ENCODE measurements at places on chromosomes 16 and 17.
A peak's percentile ranks its signal among the peaks of the same experiment; 100 is the strongest.

- DNase-seq, result no peak
These were observed 114.0 kb downstream of the CMIP start for GRCh38 chr16:81558444-81559175.

GRCh38 chr16:52086901-52087300 is 460.0 kb downstream of the TOX3 start:
- no peak for DNase-seq

GRCh38 chr16:29807426-29808218 is 1.3 kb downstream of the MAZ start:
- DNase-seq, result peak; percentile 77

DNA sequence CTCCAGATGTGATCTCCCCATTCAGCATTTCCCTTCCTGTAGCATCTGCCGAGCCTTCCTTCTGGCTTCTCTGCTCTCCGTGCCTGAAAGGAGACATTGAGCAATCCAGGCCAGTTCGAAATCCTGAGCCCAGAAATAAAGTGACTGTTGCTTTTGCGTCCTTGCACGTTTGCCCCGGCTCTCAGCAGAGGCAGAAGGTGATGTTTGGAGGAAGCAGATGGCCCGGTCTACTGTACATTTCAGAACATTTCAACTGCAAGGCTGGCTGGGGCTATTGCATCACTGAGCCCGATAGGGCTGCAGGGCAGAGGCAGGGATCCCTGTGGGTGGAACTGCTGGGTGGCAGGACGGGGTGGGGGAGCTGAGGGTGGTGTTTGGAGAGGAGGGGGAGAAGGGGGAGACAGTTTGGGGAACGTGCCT is 29.4 kb downstream of the IRF8 start:
- DNase-seq, result no peak

DNA sequence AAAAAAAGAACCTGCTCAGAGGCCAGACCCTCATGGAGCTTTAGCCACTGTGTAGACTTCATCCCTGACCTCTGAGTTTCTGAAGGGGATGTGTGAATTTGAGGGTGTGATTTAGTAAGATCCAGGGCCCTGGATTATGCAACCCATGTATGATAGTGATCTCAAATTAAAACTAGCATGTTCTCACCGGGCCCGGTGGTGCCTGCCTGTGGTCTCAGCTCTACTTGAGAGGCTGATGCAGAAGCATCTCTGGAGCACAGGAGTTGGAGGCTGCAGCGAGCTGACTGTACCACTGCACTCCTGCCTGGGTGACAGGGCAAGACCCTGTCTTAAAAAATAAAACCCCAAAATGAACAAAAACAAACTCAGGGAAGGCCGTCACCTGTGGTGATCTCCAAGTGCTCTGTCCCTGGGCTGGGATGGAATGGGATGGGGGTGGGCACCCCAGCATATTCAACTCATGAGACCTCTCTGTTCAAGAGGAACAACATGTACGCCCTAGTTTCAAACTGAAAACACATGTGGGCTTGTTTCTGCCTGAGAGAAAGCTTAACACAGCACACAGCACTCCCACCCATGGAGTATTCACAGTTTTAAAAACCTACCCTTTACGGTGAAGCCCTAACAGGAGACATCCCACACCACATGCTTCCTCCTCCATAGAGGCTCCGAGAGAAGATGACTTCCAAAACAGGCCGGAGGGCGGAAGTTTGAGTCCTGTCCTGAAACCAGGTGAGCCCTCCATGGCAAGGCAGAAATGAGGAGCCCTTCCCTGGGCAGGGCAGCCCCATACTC is 30.1 kb downstream of the GNPTG start:
- no peak for DNase-seq

DNA sequence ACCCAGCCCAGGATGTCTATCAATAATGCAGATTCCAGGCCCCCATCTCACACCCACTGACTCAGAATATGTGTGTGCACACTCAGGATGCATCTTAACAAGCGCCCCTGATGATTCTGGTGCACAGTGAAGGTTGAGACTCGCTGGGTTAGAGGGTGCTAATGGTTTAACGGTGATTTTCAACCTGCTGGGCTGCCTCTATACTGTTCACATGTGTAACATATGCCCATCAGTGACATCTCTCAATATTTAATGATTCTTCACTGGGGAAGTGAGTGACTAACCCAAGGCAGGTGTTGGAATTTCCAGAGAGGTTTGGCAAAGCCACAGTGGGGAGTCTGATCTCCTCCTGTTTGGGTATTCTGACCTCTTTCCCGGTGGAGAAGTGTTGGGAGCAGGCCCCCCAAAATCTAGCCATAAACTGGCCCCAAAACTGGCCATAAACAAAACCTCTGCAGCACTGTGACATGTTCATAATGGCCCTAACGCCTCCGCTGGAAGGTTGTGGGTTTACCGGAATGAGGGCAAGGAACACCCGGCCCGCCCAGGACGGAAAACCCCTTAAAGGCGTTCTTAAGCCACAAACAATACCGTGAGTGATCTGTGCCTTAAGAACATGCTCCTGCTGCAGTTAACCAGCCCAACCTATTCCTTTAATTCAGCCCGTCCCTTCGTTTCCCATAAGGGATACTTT is 4.1 kb upstream of the DOC2B start:
- no peak for DNase-seq

DNA sequence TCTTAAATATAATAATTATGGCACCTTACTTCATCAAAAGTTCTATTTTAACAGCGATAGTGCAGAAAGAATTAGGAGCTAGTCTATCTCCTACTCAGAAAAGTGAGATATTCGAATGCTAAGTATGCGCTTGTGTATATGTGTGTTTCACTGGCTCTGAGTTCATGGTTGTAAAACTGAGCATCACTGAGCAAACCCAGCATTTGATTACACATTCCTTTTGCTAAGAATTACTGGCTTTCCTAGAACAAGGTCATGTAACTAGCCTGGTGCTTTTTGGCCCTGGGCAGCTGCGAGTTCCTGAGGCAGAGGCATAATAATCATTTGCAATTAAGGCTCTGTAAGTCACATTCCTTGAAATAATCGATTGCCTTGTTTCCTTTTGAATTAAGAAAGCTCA is 157.2 kb downstream of the SNX29 start:
- DNase-seq, result no peak

DNA sequence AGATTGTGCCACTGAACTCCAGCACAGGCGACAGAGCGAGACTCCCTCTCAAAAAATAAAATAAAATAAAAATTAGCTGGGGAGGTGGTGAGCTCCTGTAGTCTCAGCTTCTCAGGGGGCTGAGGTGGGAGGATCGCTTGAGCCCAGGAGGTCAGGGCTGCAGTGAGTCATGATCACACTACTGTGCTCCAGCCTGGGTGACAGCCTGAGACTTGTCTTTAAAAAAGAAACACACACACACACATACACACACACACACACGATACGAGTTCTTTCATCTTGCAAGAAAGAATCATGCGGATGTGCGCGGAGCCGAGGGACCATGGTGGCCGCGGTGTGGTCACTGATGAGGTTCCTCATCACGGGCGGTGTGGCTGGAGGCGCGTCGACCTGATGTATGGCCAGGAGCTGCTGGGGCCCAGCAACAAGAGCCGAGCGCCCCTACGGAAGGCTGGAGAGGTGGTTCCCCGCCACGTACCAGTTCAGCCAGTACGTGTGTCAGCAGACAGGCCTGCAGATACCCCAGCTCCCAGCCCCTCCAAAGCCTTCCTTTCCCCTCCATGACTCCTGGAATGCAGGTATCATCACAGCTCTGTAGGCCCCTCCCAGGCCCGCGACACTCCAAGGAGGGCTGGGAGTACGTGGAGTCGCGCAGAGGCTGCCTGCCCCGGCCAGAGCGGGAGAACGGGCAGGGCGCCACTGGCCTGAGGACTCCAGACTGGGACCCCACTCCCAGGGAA is 20.7 kb downstream of the NXN start:
- no peak for DNase-seq

GRCh38 chr17:79835953-79836509 is 3.2 kb downstream of the CBX4 start:
- no peak for DNase-seq

DNA sequence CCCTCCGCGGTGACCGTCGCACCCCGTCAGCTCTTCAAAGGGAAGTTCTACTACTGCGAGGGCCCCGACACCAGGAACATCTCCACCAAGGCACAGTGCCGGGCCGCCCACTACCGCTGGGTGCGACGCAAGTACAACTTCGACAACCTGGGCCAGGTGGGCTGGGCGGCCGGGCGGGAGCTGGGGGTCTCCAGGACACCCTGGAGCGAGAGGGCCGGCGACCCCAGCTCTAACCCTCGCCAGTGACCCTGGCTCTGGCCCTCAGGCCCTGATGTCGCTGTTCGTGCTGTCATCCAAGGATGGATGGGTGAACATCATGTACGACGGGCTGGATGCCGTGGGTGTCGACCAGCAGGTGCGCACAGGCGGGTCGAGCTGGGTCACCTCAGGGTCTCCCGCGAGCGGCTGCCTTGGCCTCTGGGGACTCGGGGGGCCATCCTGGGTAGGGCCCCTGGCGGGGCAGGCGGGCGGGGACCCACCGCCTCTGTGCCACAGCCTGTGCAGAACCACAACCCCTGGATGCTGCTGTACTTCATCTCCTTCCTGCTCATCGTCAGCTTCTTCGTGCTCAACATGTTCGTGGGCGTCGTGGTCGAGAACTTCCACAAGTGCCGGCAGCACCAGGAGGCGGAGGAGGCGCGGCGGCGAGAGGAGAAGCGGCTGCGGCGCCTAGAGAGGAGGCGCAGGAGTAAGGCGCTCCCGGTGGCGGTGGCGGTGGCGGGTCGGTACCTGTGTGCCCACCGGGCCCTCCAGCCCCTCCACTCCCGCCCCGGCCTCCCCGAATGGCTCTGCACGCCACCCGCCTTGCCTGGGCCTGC is 13.4 kb downstream of the TPSG1 start:
- DNase-seq, result no peak

DNA sequence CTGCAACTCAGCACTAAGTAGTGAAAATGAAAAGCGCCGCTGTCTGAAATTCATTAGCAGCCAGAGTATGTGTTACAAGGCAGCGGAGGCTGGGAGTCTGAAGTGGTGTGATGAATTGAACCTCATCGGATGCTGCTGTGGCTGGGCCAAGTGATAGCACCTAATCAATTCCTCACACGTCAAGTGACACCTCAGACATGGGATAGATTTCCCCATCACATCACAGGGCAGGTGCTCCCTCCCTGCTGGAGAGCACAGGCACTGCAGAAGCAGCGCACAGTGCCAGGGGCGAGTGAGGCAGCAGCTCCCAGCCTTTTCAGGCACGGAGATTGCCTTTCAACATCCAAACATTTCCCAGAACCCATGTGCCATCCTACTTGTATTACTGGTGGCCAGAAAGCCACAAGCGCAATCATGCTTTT is 32.2 kb downstream of the DRC3 start:
- DNase-seq, result no peak

DNA sequence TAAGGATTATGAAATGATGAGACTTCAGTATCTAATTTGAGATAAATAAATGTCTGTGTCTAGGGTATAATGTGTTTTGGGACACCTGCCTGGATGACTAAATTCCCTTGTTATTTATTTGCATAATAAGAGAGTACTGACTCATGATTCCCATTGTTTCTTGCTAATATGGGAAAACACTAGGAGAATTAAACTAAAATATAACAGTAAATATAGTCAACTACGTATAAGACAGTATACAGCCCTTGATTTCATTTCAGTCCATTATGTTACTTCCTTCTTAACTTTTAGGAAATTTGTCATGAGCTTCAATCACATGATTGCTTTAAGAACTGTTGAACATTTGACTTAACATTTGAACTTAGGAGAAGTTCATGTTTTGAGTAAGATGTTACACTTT is 62.4 kb downstream of the VMP1 start:
- no peak for DNase-seq

GRCh38 chr16:89345642-89346150 is 128.2 kb downstream of the ZNF778 start:
- DNase-seq, result no peak

GRCh38 chr16:79282806-79283205 is 317.7 kb downstream of the MAF start:
- no peak for DNase-seq

DNA sequence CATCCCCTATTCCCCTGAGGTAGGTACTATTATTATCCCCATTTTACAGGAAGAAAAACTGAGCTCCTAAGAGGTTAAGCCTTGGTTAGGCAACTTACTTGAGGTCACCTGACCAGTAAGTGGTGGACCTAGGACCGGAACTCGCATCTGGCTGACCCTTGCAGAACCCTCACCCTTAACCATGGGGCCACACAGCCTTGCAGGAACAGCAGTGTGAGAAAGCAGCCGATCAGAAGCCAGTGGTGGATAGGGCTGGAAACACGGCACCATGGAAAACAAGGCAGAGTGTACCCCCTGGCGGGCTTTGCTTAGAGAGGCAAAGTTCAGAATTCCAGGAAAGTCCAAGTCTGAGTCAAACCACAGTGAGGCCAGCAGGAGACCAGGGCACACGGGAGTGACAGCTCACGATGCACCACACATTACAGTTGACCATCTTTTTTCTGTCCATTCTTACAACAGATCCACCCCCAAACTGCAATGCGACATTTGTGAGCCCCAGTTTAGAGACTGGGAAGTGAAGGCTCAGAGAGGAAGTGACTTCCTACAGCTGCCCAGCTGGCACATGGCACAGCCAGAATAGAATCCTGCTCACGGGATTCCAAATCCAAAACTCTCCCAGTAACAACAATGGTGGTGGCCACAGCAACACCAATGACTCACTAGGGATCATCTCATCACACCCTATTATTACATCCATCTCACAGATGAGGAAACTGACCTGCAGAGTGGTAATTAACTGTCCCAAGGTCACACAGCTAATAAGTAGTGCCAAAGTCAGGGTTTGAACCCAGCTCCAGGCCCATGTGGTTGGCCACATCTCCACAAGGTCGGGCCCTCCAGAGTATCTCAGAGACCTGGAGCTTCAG is 20.3 kb downstream of the KIFC3 start:
- DNase-seq, result no peak

GRCh38 chr17:31386542-31387075 is 4.9 kb upstream of the RAB11FIP4 start:
- DNase-seq, result no peak

DNA sequence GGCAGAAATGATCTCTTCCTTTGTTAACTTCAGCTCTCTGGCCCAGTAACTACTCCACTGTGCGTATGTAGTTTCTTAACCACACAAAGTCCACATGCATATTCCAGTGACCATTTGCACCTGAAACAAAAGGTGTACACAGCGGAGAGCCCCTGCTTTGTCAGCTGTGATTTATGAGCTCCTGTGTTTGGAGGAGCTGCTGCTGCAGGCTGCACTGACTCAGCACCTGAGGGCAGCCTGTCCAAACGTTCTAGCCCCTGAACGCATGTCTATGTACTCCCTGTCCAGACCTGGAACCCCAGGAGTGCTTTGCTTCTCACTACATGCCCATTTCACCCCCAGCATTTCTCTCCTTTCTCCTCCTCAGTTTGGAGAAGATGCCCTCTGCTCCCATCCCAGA is 216.1 kb downstream of the ABCC12 start:
- no peak for DNase-seq

DNA sequence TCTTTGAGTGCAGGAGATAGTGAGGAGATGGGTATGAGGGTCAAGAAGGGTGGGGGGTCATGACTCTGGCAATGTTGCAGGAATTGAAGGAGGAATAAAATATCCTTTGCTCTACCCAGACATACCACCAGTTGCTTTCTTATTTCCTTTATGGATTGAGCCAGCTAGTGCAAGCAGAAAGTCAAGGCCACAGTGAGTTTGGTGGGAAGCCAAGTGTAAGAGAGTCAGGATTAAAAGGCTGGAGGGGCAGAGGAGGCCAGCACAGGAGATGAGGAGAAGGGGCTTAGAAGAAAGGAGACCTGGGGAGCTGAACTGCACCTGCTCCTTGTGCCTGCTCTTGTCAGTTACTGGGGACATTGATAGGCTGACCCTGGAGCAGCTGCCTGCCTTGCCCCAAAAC is 16.1 kb downstream of the PIRT start:
- no peak for DNase-seq

- no peak for DNase-seq
These were observed 2.7 kb upstream of the KCNJ18 start for GRCh38 chr17:21689604-21690003.
